ENCODE measurements at places on chromosomes 5 and 9.

DNA sequence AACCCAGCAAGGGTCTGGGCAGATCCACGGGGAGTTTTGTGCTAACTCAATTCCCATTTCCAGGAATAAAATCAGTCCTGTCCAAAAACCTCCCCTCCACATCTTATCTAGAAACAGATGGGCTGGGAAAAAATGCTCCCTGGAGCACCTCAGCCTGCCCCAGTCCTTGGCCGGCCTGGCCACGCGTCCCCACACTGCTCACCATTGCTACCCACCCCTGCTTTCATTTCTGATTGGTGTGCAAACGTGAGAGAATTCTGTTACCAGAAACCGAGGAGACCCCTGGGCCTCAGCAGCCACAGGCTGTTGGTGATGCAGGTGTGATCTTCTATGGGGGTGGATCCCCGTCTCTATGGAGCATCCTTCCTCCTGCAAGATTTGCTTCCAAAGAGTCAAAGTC is 38.0 kb upstream of the OLFM1 start:
- DNase-seq = no peak

DNA sequence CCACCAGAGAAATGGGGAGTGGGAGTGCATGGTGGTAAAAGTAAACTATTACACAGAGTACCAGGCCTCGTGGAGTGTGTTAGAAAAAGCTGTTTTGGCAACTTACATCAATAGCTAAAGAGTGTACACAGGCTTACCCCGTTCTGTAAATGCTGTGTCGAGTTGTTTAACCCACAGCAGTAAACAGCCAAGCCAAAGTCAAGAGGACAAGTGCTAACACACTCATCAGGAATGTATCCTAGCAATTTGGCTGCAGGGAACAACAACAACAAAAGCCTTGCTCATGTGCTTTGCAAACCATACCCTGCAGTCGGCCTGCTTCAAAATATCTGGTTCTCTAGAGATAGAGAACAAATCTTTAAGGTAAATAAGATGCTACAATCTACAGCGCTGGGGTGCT is 15.9 kb downstream of the DAP start:
- DNase-seq = no peak

DNA sequence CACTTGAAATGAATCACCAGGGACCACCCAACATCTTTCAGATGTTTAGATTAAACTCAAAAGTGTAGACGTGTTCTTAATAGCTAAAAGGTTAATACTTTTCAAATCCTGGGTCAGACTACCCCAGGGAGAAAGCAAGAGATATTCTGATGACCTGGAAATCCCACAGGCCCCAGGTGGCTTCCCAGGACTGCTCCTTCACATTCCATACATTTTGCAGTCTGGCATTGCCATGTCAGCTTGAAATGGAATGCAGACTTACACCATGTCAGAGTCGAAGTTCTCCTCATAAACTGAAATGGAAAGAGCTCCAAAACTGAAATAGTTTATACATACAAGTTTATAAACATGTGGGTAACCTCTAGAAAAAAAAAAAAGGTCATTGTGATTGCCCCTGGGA is 61.5 kb downstream of the TMEM167A start:
- no peak for DNase-seq

DNA sequence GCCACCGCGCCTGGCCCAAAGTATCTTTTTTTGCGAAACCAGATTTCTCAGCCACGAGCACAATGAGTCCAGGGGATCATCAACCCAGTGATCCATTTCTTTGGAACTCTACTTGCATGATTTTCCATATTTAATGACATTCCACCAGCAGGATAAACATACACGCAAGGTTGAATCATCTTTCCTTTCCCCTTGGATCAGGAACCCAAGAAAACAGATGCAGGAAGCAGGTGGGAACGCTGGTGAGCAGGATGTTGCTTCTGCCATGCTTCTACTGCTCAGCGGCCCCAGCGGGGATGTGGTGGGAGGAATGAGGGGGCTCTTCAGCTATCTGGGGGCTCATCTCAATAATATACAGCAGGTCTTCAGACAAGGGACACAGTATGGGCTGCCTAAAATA is 118.2 kb downstream of the SEC61B start:
- no peak for DNase-seq

GRCh38 chr5:174313615-174314014 is 268.1 kb downstream of the NSG2 start:
- DNase-seq = no peak

DNA sequence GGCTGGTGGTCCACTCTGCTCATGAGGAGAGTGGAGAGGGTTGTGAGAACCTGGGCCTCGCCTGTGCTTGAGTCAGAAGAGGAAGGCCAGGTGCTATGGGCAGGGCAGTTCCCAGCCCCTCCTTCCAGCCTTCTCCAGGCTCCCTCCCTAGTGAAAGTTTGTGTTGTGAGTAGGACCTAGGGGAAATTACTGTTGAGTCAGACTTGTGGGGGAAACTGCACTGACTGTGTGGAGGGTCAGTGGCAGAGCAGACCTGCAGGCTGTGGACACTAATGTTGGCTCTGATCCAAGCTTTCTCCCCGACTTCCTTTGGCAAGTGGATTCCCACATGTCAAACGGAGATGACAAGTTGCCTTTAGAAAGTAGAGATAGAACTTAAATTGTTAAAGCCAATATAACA is 102.6 kb downstream of the ARHGAP26 start:
- no peak for DNase-seq

DNA sequence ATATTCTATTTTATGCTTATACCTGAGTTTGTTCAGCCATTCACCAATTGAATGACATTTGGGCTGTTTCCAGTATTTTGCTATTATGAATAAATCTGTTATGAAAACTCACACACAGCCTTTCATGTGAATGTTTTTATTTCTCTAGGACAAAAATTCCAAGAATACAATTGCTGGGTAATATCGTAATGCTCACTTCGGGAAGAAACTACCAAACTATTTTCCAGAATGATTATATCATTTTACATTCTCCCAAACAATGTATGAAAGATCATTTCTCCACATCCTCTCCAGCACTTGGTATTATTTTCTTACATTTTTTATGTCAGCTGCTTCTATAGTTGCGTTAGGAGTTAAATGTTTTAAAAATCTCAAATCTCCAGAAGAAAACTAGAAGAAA is 58.3 kb upstream of the LHFPL2 start:
- no peak for DNase-seq

DNA sequence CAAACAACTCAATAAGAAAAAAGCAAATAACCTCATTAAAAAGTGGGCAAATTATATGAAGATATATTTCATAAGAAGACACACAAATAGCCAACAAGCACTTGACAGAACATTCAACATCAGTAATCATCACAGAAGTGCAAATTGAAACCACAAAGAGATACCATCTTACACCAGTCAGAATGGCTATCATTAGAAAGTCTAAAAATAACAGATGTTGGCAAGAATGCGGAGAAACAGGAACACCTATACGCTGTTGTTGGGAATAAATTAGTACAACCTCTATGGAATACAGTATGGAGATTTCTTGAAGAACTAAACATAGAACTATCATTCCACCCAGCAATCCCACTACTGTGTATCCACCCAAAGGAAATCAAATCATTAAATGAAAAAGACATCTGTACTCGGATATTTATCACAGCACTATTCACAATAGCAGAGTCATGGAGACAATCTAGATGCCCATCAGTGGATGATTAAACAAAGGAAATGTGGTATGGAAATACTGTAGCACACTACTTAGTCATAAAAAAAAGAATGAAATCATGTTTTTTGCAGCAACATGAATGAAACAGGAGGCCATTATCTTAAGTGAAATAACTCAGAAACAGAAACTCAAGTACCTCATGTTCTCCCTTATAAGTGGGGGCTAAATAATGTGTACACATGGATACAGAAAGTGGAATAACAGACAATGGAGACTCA is 106.8 kb upstream of the FST start:
- no peak for DNase-seq

DNA sequence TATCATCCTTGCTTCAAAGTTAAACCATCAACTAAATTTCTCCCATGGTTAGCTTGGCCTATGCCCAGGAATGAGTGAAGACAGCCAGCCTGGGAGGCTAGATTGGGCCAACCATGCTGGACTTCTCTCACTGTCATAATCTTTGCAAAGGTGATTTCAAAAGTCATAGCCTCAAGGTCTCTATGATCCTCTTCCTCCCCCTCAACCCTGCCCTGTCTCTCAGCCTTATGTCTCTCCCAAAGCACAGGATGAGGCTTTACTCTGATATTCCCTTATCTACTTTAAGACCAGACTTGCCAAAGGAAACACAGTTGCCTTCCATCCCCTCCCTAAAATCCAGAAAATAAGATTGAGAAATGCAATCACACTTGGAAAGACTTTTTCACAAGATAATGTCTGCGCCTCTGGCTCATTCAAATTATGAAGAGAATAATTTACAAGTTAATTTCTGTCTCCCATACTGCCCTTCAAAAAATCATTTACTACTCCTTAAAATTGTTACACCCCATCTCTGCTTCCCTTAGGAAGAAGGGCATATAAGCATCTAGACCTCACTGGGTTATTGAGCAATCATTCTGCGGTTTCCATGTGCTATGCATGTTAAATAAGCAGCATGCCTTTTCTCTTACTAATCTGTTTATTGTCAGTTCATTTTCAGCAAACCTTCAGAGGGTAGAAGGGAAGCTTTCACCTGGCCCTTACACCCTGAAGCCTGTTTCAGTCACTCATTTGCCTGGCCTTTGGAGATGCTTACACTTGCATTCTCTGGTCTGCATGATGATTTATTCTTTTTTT is 113.8 kb upstream of the ANKRD55 start:
- DNase-seq = no peak

GRCh38 chr5:91139572-91140200 is 243.4 kb downstream of the ARRDC3 start:
- no peak for DNase-seq

GRCh38 chr9:114735704-114736103 is 53.7 kb upstream of the TEX48 start:
- DNase-seq = no peak

GRCh38 chr5:167247816-167248215 is 1043.6 kb upstream of the WWC1 start:
- no peak for DNase-seq

DNA sequence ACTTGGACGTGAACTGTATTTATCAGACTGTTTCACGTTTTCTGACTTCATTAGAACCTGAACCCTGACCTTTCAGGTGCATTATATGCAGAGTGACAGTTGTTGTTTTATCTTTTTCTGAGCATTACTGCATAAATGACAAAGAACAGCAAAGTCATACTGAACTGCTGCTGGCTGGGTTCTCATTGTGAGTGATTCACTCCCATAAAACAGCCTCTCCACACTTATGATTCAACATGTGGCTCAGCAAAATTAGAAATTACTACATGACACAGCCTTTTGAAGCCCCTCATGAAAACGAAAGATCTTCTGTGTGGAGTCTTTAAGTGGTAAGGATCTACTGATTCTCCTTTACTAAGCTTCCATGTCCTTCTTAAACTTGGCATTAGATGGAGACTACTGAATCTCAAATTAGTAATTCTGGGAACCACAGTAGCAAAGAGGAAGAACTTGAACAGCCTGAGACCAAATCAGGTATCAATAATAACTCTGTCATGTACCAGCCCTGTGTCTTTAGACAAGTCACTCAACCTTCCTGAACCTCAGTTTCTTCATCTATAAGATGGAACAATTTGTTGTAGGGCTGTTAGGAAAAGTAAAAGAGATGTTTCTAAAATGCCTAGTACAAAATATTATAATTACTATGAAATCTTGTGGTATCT is 172.3 kb upstream of the GNA14 start:
- DNase-seq = no peak

DNA sequence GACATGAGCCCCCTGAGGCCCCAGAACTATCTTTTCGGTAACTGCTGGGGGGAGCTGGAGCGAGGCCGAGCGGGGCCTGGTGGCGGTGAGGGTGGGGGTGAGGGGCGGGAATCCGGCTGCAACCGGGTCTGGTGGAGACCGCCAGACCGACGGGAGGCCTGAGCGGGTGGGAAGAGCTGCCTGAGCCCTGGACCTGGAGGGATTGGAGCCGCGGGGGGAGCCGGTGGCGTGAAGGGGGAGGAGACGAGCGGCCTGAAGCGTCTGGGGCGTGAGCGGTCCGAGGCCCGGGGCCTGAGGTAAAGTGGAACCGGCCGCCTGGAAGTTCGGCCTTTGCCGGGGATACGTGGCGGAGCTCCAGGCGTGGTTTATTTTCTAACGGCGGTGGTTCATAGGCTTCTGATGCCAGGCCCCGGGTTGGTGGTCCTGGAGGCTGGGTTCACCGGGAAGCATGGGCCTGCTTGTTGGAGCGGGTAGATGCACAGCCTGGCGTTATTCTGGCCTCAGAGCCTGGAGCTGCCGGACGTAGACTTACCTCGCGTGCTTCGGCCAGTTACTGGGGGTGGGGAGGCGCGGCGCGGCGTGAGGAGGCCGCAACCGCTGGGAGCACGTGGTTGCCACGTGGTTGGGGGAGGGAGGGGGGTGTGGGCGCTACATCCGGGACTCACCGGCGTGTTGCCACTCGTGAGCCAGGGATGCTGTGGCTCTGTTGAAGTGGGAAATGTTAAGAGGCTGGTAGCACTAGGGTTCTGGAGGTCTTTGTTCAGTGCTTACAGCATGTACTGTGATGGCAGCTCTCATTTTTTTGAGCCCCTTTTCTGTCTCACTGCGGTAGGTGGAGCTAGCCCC is 544 bp downstream of the NPM1 start:
- DNase-seq = peak; percentile 88

GRCh38 chr9:120941046-120941770 is 14.6 kb upstream of the TRAF1 start:
- DNase-seq = no peak

- DNase-seq = no peak
These were observed 50.8 kb upstream of the SIMC1 start for GRCh38 chr5:176187276-176188062.

DNA sequence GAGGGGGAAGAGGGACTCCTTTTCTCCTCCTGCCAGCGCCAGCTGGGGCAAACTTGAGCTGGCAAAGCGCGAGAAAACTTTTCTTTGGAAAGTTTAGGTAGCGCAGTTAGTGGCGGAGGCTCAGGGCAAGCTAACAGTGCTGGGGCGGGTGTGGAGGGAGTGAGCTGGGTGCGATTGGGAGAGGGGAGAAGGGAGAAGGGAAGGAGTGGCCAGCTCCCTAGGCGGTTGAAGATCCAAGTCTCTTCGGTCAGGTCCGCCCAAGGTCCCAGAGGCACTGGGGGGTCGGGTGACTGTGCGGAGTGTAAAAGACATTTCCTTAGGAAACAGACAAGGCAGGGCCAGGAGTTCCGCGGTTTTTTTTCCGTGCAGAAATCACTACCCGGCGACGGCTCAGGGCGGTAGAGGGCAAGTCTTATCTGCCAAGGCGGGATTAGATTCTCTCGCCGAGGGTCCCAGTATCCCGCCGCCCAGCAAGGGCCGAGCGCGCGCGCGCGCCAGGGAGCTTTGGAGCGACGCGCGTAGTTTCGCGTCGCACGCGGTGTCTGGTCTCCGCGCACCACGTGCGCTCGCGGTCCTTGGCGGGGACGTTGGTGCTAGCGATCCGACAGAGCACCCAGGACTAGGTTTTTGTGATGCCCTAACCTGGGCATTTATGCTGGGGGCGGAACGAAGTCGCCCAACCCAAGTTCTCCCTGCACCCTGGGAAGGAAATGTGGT is 33.6 kb upstream of the NFIB start:
- DNase-seq = no peak

DNA sequence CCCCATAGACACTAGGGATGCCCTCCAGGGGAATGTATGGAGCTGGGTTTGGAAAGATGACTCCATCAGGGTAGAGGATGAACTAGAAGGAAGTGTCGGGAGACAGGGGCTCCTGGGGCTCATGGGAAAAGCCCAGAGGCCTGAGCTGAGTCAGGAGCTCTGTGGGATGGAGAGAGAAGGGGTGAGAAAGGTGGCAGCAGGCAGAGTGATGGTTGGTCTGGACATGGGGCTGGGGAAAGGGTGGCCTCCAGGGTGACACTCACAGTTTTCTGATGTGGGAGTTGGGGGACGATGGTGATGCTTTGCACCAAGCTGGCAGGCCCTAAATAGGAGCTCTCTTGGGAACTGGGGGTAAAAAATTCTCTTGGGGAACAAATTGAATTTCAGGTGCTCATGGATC is 213.5 kb upstream of the MVB12B start:
- no peak for DNase-seq

All from stimulated activated naive CD8-positive, alpha-beta T cell treated with anti-CD3 and anti-CD28 coated beads, Interleukin-15, amount 100 ng/mL, for 72 hours (primary cell).